Activated naive CD4-positive, alpha-beta T cell treated with anti-CD3 and anti-CD28 coated beads for 36 hours (primary cell): ENCODE measurements at places on chromosomes 12 and 14. TPM values are rescaled to one million over a fixed set of nuclear protein-coding genes. Genes with fewer than 3 reads are reported as not detected.

MYO1H gene
- not detected for total RNA-seq

GRCh38 chr14:25833341-25834126, 764.3 kb downstream of the NOVA1 start:
- DNase-seq = peak; percentile 20

- no peak for DNase-seq
Measured at GRCh38 chr14:65079201-65079600, 23.1 kb downstream of the MAX start.

DNA sequence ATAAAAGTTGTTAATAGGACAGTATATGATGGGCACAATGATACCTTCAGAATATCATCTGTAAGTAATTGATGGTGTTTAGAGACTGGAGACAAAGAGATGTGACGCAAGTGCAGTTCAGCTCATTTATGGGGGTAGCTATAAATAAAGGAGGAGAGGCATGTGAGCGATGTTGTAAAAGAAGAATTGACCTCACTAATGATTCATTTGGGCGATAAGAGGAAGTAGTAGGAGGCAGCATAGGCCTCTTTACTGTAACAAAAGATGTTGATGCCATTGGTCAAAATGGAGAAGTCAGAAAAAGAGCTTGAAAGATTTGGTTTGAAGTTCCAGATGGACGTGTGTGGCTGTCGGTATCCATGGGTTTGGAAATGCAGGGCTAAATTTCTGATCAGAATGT, 70.0 kb downstream of the FLRT2 start:
- no peak for DNase-seq

DNA sequence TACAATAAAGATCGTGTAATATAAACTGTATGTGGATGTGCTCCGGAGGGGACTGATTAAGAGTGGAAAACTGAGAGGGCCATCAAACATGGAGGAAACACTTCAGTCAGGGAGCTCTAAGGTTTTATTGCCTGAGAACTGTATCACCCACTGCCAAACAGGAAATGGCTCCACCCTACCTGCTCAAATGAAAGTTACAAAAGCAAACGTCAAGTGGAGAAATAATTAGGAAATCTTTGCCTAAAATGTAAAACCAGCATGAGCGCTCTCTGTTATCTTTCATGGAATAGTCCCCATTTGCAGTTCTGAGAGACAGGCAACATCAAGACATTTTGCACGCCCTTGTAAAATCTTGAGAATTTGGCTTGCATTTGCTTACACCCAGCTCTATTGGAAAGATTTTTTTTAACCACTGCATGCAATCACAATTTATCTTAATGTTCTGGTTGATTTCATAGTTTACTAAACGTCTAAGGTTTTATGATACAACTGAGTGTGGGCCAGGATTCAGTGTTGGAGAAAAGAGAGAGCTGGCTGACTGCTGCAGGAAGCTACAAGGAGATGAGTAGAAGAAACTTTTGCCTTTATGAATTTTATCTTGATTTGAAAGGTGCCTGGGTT, 344.0 kb upstream of the PRICKLE1 start:
- DNase-seq = no peak

DNA sequence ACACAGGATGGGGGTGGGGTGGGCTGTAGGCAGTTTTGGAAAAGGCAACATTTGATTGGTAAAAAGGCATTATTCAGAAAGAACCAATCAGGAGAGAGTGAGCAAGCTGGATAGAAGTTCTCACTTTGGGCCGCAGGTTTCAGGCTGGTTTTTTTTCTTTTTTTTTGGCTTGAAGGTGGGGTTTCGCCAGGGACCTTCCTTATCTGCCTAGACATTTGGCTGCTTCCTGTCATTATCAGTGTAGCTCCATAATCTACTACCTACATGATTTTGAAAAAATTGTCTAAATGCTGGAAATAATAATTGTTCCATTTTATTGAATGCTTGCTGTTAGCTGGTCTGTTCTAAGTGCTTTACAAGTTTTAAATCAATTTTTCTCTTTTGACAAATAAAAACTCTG, 649.0 kb downstream of the TMTC2 start:
- DNase-seq = no peak

DNA sequence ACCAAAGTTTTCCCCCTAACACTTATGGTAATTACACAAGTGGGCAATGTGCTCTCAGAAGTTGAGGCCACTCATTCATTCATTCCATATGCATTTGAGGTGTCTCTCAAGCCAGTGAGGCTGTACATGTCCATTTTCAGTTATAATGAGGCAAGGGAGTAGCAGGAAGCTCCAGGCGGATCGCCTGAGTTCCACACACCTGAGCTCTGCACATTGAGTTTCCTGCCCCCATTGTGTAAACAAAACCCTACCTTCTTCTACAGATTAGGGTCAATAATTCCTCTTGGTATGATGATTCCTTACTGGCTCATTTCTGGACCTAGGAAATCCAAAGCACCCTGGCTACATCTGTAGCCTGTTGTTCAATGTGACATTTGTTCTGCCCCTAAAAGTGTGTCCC, 555.3 kb downstream of the MED13L start:
- DNase-seq = no peak

DNA sequence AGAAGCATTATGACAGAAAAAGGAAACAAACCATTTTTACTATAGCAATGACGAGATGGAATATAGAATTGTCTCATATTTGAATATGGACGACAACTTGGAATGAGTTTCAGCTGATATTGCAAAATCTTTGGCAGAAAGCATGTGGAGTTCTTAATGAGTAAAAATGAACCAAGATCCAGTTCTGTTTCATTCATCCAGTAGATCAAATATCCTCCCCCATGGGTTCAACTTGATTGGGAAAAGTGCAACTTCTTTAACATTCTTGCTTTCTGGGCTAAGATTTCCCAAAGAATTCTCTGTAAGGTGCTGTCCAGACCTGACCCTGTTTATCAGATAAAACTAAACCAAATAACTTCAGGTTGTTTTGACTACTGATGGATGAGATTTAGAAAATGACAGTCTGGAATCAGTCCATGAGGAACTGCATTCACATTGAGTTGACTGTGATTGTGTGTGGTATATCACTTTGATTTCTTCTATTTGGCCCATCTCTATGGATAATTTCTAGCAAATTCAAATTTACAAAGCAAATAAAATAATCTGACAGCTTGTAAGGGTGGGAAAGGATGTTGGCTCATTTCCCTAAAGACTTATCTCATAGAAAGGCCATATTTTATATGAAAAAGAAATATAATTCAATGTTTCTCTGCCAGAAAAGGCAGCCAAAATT, 267.4 kb downstream of the ADAMTS20 start:
- no peak for DNase-seq

DNA sequence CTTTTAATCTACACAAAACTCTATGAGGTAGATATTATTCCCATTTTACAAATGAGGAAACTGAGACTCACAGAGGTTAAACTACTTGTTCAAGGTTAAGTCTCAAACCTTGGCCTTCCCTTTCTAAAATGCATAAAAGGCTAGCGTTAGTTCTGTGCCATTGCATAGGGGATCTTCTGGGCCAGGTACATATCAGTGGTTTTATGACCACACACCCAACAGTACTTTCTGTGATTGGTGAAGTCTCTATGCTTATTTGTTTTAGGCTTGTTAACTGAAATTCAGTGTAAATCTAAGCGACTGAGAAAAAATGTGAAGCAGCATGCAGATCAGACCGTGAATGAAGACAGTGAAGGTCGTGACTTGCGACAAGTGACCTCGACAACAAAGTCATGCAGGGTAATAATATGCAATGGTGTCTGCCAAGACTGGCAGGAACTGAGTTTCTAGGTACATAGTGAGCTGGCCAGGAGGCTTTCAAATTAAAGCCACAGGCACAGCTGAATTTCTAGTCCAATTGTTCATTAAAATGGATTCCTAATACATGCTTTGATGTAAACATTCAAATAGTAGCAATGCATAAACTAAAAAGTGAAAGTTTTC, 38.8 kb upstream of the GAS2L3 start:
- DNase-seq = no peak

- no peak for DNase-seq
Measured at GRCh38 chr14:92956961-92957360, 34.0 kb downstream of the CHGA start.

- no peak for DNase-seq
Measured at GRCh38 chr12:20189767-20190166, 178.6 kb upstream of the PDE3A start.

DNA sequence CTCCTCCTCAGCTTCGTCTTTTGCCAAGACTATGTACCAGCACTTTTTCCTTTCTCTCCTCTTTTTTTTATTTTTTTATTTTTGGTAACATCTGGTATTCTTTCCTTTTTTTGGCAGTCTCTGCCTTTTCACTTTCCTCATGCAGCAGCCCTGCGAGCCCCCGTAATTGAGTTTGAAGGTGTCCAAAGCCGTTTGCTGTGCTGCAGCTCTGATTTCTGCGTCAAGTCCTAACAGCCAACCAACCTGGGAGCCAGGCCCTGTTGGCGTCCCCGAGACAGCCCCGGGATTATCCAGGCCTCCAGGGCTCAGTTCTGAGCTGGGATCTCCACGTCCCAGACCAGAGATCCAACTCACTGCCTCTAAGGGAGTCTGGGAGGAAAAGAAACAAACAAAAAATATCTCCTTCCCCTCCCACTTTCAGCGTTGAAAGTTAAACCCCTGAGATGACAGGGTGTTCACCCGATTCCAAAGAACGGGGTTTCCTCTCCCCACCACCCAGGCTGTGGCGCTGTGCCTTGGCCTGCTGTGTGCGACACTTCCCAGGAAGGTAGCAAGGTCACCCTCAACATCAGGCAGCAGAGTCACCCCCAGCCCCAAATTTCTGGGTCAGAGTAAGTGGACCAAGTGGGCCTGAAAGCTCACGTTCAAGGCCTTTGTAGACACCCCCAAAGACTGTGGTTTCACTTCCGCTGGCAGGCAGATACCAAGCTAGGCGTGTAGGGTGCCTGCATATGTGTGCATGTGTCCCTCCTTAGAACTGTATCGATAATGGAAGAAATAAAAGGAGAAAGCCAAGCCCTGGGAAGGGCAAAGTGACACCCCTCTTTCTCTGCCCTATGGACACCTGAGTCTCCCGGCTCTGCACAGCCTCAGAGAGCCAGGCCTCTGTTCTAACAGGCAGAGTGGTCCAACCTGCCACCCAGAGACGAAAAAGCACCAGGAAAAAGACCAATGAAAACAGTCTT, 11.1 kb downstream of the BCL11B start:
- DNase-seq = peak; percentile 72

- DNase-seq = no peak
Measured at GRCh38 chr12:24135158-24135850, 185.8 kb upstream of the SOX5 start.

DNA sequence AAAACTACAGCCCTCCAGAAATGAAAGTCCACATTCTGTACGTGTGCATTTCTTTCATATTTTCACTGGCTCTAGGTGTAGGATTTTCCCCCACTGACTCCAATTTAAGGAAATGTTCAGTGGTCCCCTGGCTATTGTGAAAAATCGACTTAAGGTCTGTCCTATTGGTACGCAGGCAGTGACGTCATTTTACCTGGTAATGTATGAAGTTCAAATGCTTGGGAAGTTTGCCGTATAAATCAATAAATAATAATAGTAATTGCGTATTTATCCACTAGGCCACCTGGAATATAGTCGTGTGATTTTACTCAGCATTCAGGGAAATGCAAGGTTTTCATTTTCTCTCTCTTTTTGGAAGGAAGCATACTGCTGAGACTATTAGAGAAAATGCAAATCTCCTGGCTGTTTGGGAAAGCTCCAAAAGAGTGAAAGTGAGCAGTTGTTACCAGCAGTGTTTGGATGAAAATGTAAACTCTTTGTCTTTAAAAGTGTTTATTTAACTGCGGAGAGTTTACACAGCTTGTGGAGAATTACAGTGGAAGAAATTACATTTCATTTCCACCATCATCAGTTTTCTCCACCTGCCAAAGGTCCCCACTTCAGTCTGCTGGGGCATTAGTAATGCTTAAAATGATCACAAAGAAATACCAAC, 107.0 kb downstream of the EXOC5 start:
- no peak for DNase-seq

DNA sequence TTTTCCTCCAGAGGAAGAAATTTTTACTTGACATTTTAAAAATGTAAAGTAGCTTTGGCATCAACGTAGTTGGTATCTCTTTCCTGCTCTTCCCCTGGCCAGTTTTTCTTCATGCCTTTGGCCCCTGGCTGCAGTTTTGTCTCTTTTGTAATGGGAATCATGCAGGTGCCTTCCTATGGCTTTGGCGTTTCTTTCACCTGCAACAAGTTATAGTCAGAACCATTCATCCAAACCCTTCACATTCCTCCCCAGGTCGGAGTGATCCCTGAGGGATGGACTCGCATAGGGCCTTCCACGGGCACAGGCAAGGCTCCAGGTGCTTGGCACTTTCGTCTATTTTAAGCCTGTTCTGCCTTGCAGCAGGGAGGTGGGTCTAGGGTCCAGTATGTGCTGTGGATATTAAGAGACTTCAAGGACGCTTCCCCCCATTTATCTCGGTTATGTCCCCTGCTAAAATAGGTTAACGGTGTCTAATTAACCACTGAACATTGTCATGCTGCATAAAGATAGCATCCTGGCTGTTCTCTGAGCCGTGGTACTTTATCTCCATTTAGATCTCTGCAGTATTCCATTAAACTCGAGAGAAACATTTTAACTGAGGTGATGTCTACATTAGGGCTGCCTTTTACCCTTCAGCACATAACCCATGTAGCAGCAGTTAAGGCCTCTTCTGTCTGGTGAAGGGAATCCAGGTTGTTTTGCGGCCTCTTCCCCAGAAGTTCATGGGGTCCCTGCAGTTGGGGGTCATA, 66.3 kb downstream of the IFT43 start:
- no peak for DNase-seq

- peak; percentile 18 for DNase-seq
Measured at GRCh38 chr12:48286665-48287064, 64.1 kb downstream of the ZNF641 start.

DNA sequence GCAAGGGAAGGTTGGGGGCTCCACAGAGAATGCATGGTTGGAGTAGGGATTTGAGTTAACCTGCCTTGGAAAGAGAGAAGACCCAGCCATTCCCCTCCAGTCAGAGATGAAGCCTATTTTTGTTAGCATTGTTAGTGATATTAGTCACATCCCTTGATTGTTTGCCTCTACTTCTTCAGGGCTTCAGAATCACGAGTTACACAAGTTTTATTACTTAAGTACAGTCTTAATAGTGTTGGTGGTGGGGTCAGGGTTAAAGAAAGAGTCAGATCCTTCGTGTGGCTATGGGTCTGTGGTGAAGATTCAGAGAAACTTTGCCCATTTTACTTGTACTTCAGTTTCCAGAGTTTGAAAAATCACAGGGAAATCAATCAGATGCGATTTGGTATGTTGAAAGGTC, 363.1 kb downstream of the LRIG3 start:
- no peak for DNase-seq

APOLD1 gene
- total RNA-seq = 1.3 TPM
